GM12878 (cell line): ENCODE measurements at places on chromosomes 5 and 9. TPM values are rescaled to one million over a fixed set of nuclear protein-coding genes. Genes with fewer than 3 reads are reported as not detected.
A peak's percentile ranks its signal among the peaks of the same experiment; 100 is the strongest.

The CATSPER3 gene
- total RNA-seq, result 0.18 TPM in 1 of 2 replicates, not detected in the other

The TAF1L gene
- total RNA-seq, result not detected in 2 replicates

The TMEFF1 gene
- total RNA-seq, result 0.38 and 0.58 TPM in 2 replicates

The PAX5 gene
- total RNA-seq, result 118 and 123 TPM in 2 replicates

The ELAVL2 gene
- 1.1 and 1.3 TPM in 2 replicates for total RNA-seq

The TRPM3 gene
- not detected in 2 replicates for total RNA-seq

The DBH gene
- total RNA-seq, result not detected in 2 replicates

The SYK gene
- 128 and 135 TPM in 2 replicates for total RNA-seq

GRCh38 chr9:130129432-130130061, 42.7 kb upstream of the NCS1 start:
- H3K27ac ChIP-seq, result peak overlapping the region; percentile 94
- no peak for DNase-seq
- no peaks in the 10 kb centered on the region for H3K36me3 ChIP-seq
- H3K27me3 ChIP-seq, result no peaks in the 10 kb centered on the region

DNA sequence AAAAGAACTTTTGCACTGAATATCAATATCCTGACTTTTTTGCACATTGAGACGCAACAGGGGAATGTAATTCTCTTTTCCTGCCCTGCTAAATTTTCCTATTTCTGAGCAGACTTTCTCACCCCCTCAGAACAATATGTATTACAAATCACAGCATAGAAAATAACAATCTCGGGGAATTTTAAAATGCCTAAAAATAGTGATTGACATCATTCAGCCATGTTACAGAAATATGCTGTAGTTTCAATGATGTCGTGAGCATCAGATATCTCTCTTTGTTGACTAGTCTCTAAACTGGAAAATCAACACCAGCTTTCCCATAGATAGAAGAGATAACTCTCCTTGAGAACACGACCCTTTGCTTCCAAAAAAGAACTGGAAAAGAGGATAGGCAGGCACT, 166.7 kb downstream of the ZDHHC21 start:
- no peak overlapping the region for H3K4me3 ChIP-seq
- DNase-seq, result no peak
- no peak overlapping the region for H3K27ac ChIP-seq

DNA sequence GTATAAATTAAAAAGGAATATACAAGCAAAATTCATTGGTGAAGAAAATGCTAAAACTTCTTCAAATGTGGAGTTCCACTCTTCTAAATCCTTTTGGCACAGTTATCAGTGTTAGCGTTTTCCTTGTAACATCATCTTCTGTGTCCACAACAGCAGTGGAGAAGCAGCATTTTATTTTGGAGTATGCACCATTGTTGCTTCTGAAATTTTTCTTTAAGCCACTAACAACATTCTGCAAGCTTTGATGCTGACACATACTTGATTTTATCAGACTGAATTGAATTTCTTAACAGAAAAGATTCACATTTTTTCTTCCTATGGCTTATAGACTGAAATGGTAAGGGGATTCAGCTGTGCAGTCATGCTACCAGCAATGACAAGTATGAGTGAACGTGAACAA, 60.8 kb upstream of the PTGER4 start:
- no peaks in the 10 kb centered on the region for H3K4me1 ChIP-seq
- no peak overlapping the region for H3K4me3 ChIP-seq
- no peaks in the 10 kb centered on the region for H3K36me3 ChIP-seq
- no peak for DNase-seq
- H3K27me3 ChIP-seq, result peaks cover 3% of the 10 kb centered on the region; the same call in 1 of the 2 replicates

DNA sequence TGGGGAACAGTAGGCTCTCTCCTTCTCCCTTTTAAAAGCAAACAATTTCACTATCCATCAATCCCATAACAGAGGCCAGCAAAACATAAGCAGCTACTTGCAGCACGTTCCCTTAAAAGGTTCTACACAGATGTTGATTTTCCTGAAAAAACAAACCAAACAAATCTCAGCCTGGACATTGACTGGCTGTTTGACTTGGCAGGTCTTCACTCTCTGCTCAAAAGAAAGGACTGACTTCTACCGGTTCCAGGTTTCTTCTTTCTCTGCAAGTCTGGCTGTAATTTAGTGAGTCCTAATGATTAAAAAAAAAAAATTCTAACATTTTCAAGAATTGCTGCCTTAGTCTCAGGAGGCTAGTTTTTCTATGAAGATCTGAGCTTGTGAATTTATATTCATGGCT, 203.1 kb upstream of the EFNA5 start:
- no peaks in the 10 kb centered on the region for H3K27me3 ChIP-seq
- no peak overlapping the region for H3K27ac ChIP-seq
- DNase-seq, result no peak
- no peak overlapping the region for H3K4me3 ChIP-seq
- peaks cover 5% of the 10 kb centered on the region for H3K4me1 ChIP-seq

DNA sequence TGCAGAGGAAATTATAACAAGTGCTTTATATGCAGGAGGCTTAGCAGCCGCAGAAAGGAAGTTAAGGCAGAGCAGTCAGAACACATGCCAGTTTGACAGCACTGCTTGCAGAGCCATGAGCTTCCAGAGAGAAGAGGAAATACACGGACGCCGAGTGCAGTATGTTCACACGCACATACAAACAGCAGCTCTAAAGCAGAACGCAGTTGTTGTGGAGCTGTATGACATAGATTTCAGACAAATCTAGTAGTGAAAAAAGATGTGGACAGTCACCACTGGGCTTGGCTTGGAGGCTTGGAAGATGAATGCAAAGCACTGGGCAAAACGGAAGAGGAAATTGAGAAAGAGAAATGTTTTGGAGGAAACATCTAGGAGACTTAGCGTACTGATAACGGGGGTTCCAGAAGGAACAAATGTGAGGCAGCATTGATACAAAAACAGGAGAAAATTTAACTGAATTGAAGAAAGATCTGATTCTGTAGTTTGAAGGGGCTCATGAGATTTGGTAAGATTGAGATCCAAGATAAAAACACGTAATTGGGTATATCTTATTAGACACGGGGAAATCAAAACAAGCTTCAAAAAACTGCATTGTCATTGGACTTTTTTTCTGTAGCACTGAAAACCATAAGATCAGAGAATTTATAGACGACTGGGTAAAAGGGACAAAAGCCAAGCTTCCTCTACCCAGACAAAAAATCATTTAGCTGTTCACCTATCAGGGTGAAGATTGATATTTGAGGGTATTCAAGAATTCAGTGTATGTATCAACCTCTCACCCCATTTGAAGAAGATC, 19.6 kb upstream of the ROPN1L start:
- no peak for DNase-seq
- H3K27me3 ChIP-seq, result no peaks in the 10 kb centered on the region
- H3K4me3 ChIP-seq, result no peak overlapping the region
- H3K36me3 ChIP-seq, result peaks cover 12% of the 10 kb centered on the region

GRCh38 chr9:129910628-129911567, 75.6 kb downstream of the USP20 start:
- no peak overlapping the region for H3K27ac ChIP-seq
- H3K27me3 ChIP-seq, result no peaks in the 10 kb centered on the region
- H3K36me3 ChIP-seq, result peaks cover 15% of the 10 kb centered on the region
- no peak for DNase-seq

GRCh38 chr5:131959906-131960305, 14.4 kb upstream of the MEIKIN start:
- H3K27me3 ChIP-seq, result no peaks in the 10 kb centered on the region
- no peak overlapping the region for H3K4me3 ChIP-seq
- H3K36me3 ChIP-seq, result no peaks in the 10 kb centered on the region
- no peak overlapping the region for H3K27ac ChIP-seq

DNA sequence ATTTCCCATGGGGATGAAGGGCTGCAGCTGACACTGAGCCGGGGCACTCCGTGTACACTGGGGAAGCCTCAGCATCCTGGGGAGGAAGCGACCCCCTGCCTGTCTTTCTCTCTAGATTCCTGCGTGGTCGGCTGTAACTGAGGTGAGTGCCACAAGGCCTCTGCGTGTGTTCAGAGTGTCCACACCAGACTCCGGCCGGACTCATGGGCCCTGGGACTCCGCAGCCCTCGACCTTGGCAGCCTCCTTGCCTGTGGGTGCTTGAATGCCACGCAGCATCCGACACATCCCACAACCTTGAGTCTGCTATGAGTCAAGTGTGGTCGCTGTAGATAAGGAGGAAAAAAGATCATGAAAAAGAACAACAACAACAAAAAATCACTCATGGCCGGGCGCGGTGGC, 23.4 kb downstream of the PAEP start:
- H3K4me1 ChIP-seq, result no peaks in the 10 kb centered on the region
- H3K27ac ChIP-seq, result no peak overlapping the region
- DNase-seq, result no peak

- H3K27ac ChIP-seq, result no peak overlapping the region
- no peak for DNase-seq
- H3K36me3 ChIP-seq, result no peaks in the 10 kb centered on the region
- no peaks in the 10 kb centered on the region for H3K4me1 ChIP-seq
Observed at GRCh38 chr5:52709167-52709925, 78.4 kb upstream of the ITGA1 start.

DNA sequence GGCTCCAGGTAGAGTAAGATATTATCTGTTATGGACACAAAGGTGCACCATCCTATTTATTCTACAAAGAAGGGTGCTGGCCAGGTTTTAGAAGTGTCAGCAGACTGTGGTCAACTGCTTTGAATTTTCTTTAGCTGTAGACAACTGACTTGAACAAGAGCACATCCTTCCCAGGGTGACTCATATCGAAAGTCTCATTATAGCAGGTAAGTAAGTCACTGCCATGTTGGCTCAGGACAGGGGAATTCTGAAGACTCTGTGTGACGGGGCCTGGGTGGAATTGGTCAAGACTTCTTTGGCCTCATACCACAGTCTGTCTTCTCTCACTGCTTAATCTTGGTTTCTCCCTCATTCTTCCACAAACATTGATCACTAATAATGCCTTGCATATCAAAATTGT, 214.5 kb upstream of the CDH9 start:
- H3K36me3 ChIP-seq, result no peaks in the 10 kb centered on the region
- no peaks in the 10 kb centered on the region for H3K27me3 ChIP-seq
- H3K4me3 ChIP-seq, result no peak overlapping the region
- H3K27ac ChIP-seq, result no peak overlapping the region
- DNase-seq, result peak; percentile 1

- H3K36me3 ChIP-seq, result no peaks in the 10 kb centered on the region
- no peak overlapping the region for H3K4me3 ChIP-seq
- H3K4me1 ChIP-seq, result peaks cover 3% of the 10 kb centered on the region; the same call in 1 of the 2 replicates
- no peak for DNase-seq
Observed at GRCh38 chr9:72271613-72272478, 93.2 kb downstream of the ZFAND5 start.

DNA sequence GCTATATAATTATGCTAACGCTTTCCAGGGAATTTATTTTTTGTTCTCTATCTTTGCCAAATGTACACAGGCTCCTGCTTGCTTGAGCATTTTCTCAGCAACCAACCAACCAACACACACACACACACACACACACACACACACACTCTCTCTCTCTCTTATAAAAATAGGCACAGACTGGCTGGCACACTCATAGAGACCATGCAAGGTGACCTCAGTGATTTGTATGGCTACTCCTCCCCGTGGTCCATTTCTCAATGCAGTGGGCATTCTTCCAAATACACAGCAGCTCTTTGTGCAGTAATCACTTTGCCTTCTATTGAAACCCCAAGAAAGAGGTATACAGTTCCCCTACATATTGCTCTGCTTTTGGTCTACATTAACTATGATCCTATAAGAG, 416.0 kb downstream of the MAN2A1 start:
- no peaks in the 10 kb centered on the region for H3K27me3 ChIP-seq
- no peak overlapping the region for H3K27ac ChIP-seq
- no peaks in the 10 kb centered on the region for H3K36me3 ChIP-seq
- no peak for DNase-seq
- H3K4me1 ChIP-seq, result no peaks in the 10 kb centered on the region
- no peak overlapping the region for H3K4me3 ChIP-seq

DNA sequence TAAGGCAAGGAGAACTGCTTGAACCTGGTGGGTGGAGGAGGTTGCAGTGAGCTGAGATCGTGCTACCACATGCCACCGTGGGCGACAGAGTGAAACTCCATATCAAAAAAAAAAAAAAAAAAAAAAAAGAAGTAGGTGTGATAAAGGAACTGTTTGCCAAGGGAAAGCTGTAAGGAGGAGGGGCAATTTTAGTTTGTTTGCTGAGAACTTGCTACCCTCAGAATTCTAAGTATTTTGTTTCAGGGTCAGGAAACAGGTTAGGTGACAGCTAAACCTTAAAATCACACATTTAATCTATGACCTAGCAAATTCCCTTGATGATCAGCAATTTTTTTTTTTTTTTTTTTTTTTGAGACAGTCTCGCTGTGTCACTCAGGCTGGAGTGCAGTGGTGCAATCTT, 7.2 kb upstream of the ARRDC3 start:
- no peak overlapping the region for H3K27ac ChIP-seq
- DNase-seq, result no peak
- no peaks in the 10 kb centered on the region for H3K4me1 ChIP-seq
- H3K27me3 ChIP-seq, result no peaks in the 10 kb centered on the region
- H3K4me3 ChIP-seq, result no peak overlapping the region

DNA sequence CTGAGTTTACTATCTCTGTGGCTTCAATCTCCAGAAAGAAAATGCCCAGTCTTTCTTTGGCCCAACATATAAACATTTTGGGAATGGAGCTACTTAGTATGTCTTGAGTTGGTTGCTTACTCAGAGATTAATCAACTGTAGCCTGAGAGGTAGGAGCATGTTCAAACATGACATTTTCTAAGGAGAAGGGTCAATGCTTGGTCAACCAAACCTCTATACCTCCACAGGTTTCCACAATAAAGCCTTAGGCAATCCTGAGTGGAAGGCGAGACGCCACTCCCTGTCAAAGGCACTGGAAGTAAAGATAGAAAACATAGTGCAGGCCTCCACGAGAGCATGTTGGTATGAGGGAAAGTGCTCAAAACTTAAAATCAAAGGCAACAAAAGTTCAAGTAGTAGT, 411.4 kb downstream of the KCTD16 start:
- no peaks in the 10 kb centered on the region; the same call in 1 of the 2 replicates for H3K27me3 ChIP-seq
- no peaks in the 10 kb centered on the region for H3K36me3 ChIP-seq
- H3K4me3 ChIP-seq, result no peak overlapping the region

GRCh38 chr5:159184236-159184635, 25.1 kb downstream of the RNF145 start:
- no peak overlapping the region for H3K4me3 ChIP-seq
- peaks cover 12% of the 10 kb centered on the region for H3K36me3 ChIP-seq
- DNase-seq, result no peak
- peaks cover 12% of the 10 kb centered on the region for H3K4me1 ChIP-seq

DNA sequence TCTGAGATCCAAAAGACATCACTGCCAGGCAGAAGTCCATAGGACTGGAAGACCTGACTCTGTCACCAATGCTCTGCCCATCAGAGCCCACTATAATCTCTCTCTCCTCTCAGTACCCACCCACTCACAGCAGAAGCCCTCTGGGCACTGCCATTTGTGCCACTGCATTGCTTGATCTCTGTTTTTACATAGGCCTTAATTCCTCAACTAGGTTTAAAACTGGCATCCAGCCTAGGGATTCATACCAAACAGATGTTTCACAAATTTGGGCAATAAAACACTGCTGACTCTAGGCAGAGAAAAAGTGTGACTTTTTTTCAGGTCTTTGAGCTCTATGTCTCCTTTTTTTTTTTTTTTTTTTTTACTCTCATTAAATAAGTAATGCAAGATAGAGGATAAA, 91.1 kb upstream of the RANBP3L start:
- no peaks in the 10 kb centered on the region; the same call in 1 of the 2 replicates for H3K27me3 ChIP-seq
- H3K27ac ChIP-seq, result no peak overlapping the region
- H3K36me3 ChIP-seq, result no peaks in the 10 kb centered on the region
- H3K4me1 ChIP-seq, result no peaks in the 10 kb centered on the region
- H3K4me3 ChIP-seq, result no peak overlapping the region
- DNase-seq, result no peak

- H3K27me3 ChIP-seq, result no peaks in the 10 kb centered on the region
- H3K4me1 ChIP-seq, result peaks cover 65% of the 10 kb centered on the region
- H3K27ac ChIP-seq, result peak overlapping the region; percentile 75
- no peak overlapping the region; the same call in 1 of the 2 replicates for H3K4me3 ChIP-seq
Observed at GRCh38 chr5:151125421-151125820, 32.2 kb downstream of the ANXA6 start.
